Activated CD8-positive, alpha-beta memory T cell treated with anti-CD3 and anti-CD28 coated beads, Interleukin-2, amount 10 ng/mL, durations not matched to agents 7 days and 5 days (primary cell): ENCODE measurements at places on chromosomes 3 and 15. TPM values are rescaled to one million over a fixed set of nuclear protein-coding genes. Genes with fewer than 3 reads are reported as not detected.

Gene CTXN2
- not detected for total RNA-seq

Gene NR2C2
- 69.7 TPM for total RNA-seq

Gene SPTSSB
- not detected for total RNA-seq

Gene VIPR1
- 0.14 TPM for total RNA-seq

Gene BUB1B
- total RNA-seq: 89.5 TPM

Gene GALNT15
- not detected for total RNA-seq

Gene C2CD4B
- 0.23 TPM for total RNA-seq

Gene TUSC7
- total RNA-seq: not detected

Gene NANOGP8
- not detected for total RNA-seq

Gene CASR
- total RNA-seq: not detected

Gene TMEM44
- total RNA-seq: 15.3 TPM

Gene ABCF3
- 57.6 TPM for total RNA-seq

DNA sequence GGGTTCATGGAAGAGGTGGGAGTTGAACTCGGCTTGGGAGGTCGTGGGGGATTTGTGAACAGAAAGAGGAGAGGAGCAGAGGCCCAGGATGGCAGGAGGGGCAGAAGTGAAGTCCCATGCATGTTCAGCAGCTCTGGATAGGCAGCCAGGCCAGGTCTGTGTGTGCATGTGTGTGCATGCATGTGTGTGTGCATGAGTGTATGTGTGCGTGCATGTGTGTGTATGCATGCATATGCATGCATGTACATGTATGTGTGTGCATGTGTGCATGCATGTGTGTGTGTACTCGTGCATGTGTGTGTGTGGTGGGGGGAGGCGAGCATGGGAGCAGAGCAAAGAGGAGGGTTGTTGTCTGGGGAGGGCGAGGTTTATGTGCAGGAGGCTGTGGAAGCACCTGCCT is 178.4 kb downstream of the RPLP1 start:
- no peak for DNase-seq
- H3K27ac ChIP-seq: no peak overlapping the region
- H3K36me3 ChIP-seq: no peaks in the 10 kb centered on the region
- no peak overlapping the region for H3K4me3 ChIP-seq
- H3K27me3 ChIP-seq: peaks cover 49% of the 10 kb centered on the region
- H3K4me1 ChIP-seq: no peaks in the 10 kb centered on the region

GRCh38 chr15:37536967-37537605 is 397.4 kb upstream of the TMCO5A start:
- H3K4me1 ChIP-seq: no peaks in the 10 kb centered on the region
- no peaks in the 10 kb centered on the region for H3K36me3 ChIP-seq
- no peak overlapping the region for H3K4me3 ChIP-seq

GRCh38 chr3:12655701-12656100 is 8.2 kb downstream of the RAF1 start:
- H3K27me3 ChIP-seq: no peaks in the 10 kb centered on the region
- peaks cover 17% of the 10 kb centered on the region for H3K36me3 ChIP-seq
- peaks cover 33% of the 10 kb centered on the region for H3K4me1 ChIP-seq
- H3K4me3 ChIP-seq: no peak overlapping the region
- no peak overlapping the region for H3K27ac ChIP-seq

GRCh38 chr15:78714890-78715289 is 73.9 kb upstream of the CHRNB4 start:
- peaks cover 2% of the 10 kb centered on the region for H3K36me3 ChIP-seq
- no peak overlapping the region for H3K4me3 ChIP-seq
- H3K4me1 ChIP-seq: peaks cover 10% of the 10 kb centered on the region
- no peak for DNase-seq

GRCh38 chr3:45599984-45600650 is 5.6 kb downstream of the LIMD1 start:
- H3K4me3 ChIP-seq: no peak overlapping the region
- peaks cover 36% of the 10 kb centered on the region for H3K36me3 ChIP-seq
- no peak for DNase-seq
- H3K27ac ChIP-seq: peak overlapping the region; percentile 44
- no peaks in the 10 kb centered on the region for H3K27me3 ChIP-seq

GRCh38 chr3:34159613-34160420 is 361.4 kb downstream of the PDCD6IP start:
- no peak overlapping the region for H3K4me3 ChIP-seq
- no peak overlapping the region for H3K27ac ChIP-seq
- H3K4me1 ChIP-seq: no peaks in the 10 kb centered on the region
- DNase-seq: no peak
- no peaks in the 10 kb centered on the region for H3K36me3 ChIP-seq
- H3K27me3 ChIP-seq: no peaks in the 10 kb centered on the region

DNA sequence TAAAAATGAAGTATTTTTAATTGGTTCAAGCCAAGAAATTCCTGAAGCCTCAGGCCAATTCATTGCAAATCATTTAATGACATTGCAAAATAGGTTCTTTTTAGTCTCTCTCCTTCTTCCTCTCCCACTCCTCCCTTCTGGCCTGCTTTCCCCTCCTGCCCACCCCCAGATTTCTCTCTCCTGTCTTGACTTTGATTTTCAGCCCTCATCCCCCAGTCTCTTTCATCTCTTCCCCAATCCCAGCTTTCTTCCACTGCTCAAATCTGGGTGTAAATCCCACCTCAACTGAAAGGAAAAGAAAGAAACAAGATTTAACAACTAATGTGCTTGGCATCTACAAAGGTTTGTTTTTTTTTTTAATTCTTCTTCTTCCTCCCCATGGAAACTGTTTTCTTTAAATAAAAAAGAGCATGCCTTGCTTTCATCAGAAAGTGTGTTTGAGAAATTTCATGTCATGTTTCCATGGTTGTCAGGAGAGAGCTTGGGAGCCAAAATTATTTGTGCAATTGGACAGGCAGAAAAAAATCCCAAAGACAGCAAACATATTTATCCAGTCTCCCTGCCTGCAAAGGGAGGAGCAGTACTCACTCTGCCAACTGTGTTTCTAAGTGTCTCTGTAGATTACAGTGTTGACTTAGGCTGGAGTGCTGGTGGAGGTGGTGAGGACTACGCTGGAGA is 50.4 kb downstream of the BOC start:
- H3K4me3 ChIP-seq: no peak overlapping the region
- no peak for DNase-seq
- peaks cover 48% of the 10 kb centered on the region for H3K27me3 ChIP-seq
- no peaks in the 10 kb centered on the region for H3K36me3 ChIP-seq
- H3K27ac ChIP-seq: no peak overlapping the region
- H3K4me1 ChIP-seq: no peaks in the 10 kb centered on the region

GRCh38 chr3:197424674-197425484 is 126.5 kb upstream of the DLG1 start:
- no peaks in the 10 kb centered on the region for H3K36me3 ChIP-seq
- H3K4me1 ChIP-seq: peaks cover 19% of the 10 kb centered on the region
- no peak overlapping the region for H3K4me3 ChIP-seq
- no peak for DNase-seq
- H3K27ac ChIP-seq: no peak overlapping the region
- peaks cover 45% of the 10 kb centered on the region for H3K27me3 ChIP-seq

DNA sequence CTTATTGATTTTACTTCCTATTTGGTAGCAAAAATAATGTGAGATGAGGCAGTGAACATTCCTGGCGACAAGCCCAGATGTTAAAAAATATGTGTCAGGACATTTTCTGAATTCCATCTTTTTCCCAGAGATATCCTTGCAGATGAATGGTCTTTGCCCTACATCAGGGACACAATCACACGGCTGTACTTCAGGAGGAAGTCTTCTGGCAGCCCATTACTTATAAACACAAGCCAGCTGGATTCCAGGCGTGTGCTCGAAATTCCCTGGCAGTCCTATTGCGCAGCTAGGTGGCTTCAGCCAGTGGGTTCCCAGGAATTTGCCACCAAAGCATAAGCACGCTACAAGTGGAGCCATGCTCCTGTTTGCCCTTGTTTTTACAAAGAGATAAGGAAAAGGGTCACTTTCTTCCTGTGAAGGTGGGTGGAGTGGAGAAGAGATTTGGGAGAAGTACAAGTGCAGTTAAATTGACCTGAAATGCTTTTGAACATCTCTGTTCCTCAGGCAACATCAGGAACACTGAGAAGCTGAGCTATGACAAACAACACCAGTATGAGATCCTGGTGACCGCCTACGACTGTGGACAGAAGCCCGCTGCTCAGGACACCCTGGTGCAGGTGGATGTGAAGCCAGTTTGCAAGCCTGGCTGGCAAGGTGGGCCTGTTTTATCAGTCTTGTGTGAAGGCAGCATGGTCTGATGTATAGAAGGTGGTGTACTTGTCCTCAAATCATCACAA is 257.1 kb upstream of the TRIM42 start:
- H3K27me3 ChIP-seq: no peaks in the 10 kb centered on the region
- no peak overlapping the region for H3K27ac ChIP-seq
- no peaks in the 10 kb centered on the region for H3K36me3 ChIP-seq
- DNase-seq: no peak

DNA sequence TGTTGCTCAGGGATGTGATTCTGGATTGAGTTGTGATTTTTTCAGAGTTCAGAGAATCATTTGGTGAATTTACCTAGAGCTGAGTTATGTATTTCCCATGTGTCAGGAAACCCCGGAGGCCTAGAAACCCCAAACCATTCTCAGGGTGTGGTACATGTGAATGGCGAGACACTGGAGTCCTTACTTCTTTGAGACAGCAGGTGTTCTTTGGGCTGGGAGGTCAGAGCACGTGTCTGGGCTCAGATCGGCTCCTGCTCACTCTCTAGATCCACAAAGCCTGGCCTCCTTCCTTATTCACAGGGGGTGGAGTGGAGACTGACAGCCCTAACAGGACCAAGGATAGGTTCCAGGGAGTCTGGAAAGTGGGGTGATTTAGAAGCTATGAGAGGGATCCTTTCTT is 145.8 kb downstream of the CHDH start:
- H3K27me3 ChIP-seq: peaks cover 16% of the 10 kb centered on the region
- no peak for DNase-seq
- no peaks in the 10 kb centered on the region for H3K36me3 ChIP-seq
- peaks cover 10% of the 10 kb centered on the region for H3K4me1 ChIP-seq

DNA sequence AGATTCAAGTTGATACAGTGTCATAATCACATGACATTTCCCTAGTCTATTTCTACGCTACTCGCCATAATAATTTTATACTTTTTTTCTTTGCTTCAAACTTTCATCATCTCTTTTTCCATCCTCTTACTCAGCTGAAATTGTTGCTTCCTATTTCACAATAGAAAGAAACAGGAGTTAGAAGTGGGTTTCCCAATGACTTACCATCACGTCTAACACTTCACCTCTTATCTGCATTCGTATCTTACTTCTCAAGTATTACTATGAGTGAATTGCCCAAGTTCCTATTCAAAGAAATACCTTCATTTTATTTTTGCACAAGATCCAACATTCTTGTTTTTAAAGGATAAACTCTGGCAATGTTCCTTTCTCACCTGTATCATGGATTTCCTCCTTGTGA is 1539.9 kb downstream of the SI start:
- no peak for DNase-seq
- H3K4me3 ChIP-seq: no peak overlapping the region
- no peaks in the 10 kb centered on the region for H3K27me3 ChIP-seq

GRCh38 chr3:184377374-184377773 is 633 bp downstream of the THPO start:
- H3K27ac ChIP-seq: no peak overlapping the region
- H3K4me3 ChIP-seq: no peak overlapping the region
- H3K4me1 ChIP-seq: peaks cover 4% of the 10 kb centered on the region
- H3K36me3 ChIP-seq: no peaks in the 10 kb centered on the region
- no peak for DNase-seq

DNA sequence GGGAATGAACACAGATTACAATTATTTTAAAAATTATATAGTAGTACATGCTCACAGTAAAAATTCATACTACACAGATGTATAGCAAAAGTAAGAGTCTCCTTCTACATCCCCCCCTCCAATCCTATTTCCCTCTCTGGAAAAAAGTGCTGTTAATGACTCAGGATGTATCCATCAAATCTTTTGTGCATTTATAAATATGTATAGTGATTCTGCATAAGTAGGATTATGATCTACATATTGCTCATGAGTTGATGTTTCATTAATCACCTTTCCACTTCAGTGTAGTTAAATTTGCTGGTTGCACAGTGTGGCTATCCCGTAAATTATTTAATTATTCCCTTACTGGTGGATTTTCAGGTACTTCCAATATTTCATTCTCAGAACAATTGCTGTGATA is 25.3 kb downstream of the ARL14 start:
- H3K27ac ChIP-seq: no peak overlapping the region
- DNase-seq: no peak
- peaks cover 5% of the 10 kb centered on the region for H3K4me1 ChIP-seq

DNA sequence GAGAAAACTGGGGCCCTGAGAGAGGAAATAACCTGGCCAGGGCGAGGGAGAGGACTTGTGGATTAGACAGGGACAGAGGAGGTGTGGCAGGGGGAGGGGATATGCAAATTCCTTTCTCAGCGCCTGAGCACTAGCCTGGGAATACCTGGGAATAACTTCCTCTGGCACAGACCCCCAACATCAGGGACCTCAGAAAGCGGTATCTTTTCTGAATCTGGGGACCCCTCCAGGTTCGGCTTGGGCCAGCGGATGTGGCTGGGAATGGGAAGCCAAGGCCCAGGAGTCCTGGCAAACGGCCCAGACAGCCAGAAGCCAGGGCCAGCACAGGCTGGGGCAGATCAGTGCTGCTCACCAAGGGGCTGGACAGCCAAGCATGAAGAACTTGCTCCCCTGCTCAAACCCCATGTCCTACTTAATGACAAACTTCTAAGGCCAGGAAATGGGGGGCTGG is 9.2 kb upstream of the ACSBG1 start:
- no peak overlapping the region for H3K4me3 ChIP-seq
- peaks cover 3% of the 10 kb centered on the region for H3K4me1 ChIP-seq

- H3K27ac ChIP-seq: no peak overlapping the region
- H3K4me1 ChIP-seq: peaks cover 12% of the 10 kb centered on the region
- H3K36me3 ChIP-seq: no peaks in the 10 kb centered on the region
- no peak overlapping the region for H3K4me3 ChIP-seq
- DNase-seq: no peak
These were observed 18.0 kb upstream of the SLTM start for GRCh38 chr15:58951388-58952007.

DNA sequence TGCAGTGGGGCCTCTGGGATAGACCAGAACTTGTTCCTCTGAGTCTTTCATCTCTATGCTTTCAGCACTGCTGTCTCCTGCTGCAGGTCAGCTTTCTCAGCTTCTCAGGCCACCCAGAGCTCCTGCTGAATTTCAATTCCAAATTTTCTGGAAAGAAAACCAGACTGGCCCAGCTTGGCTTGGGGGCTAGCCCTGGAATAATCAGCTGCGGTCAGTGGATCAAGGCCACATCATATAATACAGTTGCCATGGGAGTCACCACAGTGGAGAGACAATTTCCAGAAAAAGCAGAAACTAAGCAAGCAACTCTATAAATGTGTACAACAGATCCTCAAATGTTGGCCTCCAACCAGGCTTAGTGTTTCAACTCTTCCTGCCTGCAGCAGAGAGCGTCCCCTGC is 91.1 kb upstream of the SLC24A5 start:
- H3K4me1 ChIP-seq: no peaks in the 10 kb centered on the region
- DNase-seq: no peak
- H3K27ac ChIP-seq: no peak overlapping the region

DNA sequence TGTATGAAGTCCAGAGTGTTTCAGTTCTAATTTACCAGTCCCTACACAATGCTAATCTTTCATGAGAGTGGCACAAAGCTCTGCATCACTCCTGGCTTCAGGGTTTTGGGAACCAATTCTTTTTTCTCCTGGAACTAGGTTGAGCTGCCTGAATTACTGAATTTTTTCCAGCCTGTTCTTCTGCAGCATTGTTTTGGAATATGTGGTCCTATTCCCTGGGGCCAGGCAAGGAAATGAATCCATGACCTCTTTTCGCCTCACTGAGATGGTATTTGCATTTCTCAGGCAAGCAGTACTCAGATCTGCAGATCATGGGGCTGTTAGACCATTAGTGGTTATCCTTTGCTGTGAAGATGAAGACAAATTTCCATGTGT is 25.6 kb upstream of the GPR171 start:
- no peak for DNase-seq
- no peaks in the 10 kb centered on the region for H3K27me3 ChIP-seq
- peaks cover 5% of the 10 kb centered on the region for H3K36me3 ChIP-seq
- peaks cover 58% of the 10 kb centered on the region for H3K4me1 ChIP-seq
- peak overlapping the region; percentile 77 for H3K27ac ChIP-seq
- H3K4me3 ChIP-seq: no peak overlapping the region
